ENCODE measurements at places on chromosomes 13 and 19.

DNA sequence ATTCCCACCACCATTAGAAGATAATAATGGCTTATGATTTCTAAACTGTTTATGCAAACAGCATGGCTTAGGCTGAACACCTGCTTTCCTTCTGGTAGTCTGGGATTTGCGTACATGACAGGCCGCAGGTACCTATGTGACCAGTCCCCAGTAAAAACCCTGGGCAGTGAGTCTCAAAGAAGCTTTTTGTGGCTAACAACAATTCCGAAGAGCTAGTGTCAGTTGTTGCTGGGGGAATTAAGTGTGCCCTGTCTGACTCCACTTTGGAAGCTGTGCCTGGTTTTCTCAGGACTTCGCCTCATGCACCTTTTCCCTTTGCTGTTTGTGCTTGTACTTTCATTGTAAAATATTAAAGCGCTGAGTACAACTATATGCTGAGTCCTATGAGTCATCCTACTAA lies 250.2 kb upstream of the MIR17HG start:
- no peak for ATAC-seq

- ATAC-seq: peak; percentile 77
Observed at GRCh38 chr19:18603255-18603957, 3.2 kb downstream of the CRLF1 start.

DNA sequence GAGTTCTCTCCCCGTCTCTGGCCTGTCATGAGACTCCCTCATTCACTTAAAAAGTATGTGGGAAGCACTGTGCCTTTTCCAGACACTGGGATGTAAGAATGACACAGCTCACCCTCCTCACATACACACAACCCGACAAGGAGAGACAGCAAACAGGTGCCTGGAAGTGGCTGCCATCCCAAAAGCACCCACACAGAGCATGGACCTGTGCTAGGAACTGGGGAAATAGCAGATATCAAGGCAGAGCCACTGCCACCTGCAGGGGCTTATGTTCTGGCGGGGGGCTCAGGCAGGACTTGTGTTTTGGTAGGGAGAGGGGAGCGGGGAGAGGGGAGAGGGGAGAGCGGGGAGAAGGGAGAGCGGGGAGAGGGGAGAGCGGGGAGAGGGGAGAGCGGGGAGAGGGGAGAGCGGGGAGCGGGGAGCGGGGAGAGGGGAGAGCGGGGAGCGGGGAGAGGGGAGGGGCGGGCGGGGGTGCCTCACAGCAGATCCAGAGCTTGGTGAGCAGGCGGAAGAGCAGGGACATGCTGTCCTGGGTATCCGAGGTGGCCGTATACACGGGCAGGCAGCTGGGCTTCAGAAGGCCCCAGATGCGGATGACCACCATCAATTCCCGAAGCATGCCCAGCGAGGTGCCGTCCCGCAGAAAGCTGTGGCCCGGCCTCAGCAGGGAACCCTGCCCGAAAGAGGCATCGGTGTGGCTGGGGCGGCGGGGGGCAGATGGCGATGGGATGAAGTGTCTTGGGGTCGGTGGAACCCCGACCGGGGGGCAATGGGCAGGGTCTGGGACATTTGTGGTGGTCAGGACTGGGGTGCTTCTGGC lies 12.2 kb downstream of the CFD start:
- ATAC-seq: no peak

- no peak for ATAC-seq
Observed at GRCh38 chr13:25886438-25887214, 165.2 kb downstream of the SHISA2 start.

- ATAC-seq: no peak
Observed at GRCh38 chr19:47758443-47758804, 13.1 kb downstream of the NOP53 start.

GRCh38 chr19:46499692-46500091 lies 4.0 kb upstream of the PNMA8B start:
- ATAC-seq: no peak

DNA sequence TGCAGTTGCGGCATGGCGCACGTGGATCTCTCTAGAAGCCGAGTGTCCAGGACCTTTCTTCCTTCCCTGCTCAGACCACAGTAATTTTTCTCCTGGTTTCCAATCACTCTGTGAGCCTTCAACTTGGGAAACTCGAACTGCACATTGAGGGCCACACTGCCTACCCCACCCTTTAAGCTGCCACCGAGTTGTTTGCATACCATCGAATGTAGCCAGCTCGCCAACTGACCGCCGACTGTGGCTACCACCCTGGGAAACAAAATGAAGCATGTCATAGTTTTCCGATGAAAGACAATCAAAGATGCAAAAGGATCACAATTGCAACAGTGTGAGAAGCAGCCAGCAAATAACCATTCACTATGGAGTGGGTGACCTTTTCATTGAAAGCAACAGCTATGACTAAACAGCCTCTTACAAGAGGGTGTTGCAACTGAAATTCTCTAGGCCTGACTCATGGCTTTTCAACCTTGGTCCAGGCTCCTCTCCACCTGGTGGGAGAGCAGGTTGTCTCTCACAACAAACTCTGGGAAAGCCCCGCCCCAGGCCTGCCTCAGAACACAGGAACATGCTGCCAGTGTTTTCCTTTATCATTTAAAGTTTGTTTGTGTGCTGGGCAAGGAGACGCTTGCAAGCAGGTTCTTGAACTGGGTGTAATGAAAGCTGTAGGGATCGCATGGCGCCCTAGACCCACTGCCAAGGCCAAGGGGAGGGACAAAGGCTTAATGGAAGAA lies 141.7 kb upstream of the SERP2 start:
- peak; percentile 67 for ATAC-seq

DNA sequence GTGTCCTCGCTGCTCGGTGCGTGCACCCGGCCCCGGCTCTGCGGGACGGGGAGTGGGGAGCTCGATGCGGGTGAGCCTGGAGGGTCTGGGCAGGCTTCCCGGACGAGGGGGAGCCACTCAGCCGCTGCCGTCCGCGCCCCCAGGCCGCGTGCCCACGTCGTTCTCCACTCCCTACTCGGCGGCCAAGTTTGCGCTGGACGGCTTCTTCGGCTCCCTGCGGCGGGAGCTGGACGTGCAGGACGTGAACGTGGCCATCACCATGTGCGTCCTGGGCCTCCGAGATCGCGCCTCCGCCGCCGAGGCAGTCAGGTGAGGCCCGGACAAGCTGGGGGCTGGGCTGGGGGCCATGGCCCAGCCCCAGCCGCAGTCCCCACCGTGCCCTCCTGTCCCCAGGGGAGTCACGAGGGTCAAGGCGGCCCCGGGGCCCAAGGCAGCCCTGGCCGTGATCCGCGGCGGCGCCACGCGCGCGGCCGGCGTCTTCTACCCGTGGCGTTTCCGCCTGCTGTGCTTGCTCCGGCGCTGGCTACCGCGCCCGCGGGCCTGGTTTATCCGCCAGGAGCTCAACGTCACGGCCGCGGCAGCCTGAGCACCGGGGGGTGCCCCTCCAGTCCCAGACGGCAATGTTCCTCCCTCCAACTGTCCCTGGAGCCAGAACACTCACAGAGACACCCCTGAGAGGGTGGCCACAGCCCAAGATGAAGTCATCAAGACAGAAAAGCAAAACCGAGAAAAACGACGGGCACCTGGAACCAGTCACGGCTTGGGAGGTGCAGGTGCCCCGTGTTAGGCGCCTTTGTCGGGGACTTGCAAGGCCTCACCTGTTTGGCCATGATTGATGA lies 2.5 kb upstream of the RPL36 start:
- no peak for ATAC-seq

DNA sequence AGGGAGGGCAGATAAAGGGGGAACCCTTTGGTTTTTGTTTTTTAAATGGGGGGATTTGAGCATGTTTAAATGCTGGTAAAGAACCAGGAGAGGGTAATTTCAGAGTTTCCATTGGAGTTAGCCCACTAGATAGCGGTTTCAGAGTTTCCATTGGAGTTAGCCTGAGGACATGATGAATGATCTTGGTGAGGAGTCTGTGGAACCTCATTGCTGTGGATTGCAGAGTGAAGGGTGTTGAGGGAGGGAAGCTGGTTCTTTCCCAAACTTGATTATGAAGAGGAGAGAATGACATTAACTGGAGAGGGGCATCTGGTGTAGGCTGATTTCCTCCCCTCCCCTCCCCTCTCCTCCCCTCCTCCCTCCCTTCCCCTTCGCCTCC lies 5.0 kb downstream of the WASF3 start:
- peak; percentile 13 for ATAC-seq

- ATAC-seq: peak; percentile 68
Observed at GRCh38 chr19:611481-611868, 21.8 kb downstream of the HCN2 start.

GRCh38 chr13:52405369-52405766 lies 604 bp downstream of the THSD1 start:
- peak; percentile 61 for ATAC-seq

DNA sequence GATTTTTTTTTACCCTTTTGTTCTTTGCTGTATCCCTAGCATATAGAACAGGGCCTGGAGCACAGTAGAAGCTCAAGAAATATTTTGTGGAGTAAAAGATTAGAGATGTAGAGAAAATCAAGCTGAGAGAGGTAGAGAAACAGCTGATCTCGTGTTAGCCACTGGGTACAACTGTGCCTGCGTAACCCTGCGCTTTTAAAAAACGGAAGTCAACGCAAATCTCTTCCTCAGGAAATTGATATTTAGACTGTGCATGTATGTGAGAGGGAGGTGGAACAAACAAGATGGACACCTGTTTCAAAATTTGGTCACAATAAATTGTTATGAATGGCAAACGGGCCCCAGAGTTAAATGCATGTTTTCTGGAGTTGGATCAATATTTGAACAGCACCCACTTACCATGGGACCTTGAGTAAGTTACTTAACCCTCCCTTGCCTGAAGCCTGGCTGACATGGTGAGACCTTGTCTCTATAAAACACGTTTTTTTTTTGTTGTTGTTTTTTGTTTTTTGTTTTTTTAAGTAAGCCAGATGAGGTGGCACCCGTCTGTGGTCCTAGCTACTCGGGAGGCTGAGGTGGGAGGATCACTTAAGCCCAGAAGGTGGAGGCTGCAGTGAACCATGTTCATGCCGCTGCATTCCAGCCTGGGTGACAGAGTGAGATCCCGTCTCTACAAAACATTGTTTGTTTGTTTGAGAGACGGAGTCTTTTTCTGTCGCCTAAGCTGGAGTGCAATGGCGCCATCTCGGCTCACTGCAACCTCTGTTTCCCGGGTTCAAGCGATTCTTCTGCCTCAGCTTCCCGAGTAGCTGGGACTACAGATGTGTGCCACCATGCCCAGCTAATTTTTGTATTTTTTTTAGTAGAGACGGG lies 3.3 kb upstream of the EPOR start:
- ATAC-seq: no peak

DNA sequence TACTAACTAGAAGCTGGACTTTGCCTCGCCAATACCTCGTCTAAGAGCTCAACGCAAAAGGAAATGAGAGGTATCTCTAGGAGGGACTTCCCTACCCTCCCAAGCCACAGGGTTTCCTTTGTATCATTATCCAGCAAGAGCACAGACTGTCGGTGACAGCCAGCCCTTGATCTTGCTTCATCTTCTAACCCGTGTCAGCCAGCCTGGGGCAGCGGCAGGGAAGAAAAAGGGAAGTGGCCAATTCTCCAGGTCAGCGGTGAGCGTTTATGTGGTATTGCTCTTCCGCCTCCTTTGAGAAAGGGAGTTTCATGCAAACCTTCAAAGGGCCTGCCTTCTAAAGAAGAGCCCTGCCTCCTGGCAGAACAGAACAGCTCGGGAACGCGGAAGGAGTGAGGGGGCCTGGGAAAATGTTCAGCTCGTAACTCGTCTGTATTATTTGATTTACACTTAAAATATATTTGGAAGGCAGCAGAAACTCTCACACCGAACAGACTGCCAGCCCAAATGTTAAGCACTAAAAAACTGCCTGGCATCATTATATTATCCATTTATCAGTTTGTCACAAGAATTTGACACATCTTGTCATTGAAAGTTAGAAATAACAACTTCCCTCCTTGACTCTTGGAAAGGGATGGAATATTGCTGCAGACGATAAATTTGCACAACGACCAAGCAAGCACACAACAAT lies 41.8 kb downstream of the EFNB2 start:
- no peak for ATAC-seq

DNA sequence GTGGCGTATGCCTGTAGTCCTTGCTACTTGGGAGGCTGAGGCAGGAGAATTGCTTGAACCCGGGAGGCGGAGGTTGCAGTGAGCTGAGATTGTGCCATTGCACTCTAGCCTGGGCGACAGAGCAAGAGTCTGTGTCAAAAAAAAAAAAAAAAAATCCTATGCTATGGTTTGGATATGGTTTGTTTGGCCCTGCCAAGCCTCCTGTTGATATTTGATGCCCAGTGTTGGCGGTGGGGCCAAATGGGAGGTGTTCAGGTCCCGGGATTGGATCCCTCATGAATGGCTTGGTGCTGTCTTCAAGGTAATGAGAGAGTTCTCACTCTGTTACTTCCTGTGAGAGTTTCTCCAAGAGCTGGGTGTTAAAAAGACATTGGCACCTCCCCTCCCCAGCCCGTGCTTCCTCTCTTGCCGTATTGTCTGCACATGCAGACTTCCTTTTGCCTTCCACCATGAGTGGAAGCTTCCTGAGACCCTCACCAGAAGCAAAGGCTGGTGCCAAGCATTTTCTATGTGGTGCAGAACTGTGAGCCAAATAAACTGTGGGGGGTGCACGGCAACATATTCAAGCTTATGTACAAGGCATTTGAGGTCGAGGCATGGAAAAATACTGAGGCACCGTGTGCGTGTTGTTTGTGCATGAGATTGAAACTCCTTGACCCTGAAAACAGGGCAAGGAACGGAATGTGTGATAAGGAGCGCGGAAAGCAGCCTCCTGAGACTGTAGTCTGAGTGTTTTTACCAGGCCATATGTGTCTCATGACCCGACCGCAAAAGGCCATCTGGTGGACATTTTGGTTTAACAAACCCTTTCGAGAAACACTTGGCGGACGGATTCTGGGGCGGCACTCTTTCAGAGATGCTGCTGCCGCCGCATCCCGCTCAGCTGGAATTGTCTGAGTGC lies 7.3 kb downstream of the SIGLEC9 start:
- ATAC-seq: peak; percentile 53

- no peak for ATAC-seq
Observed at GRCh38 chr19:325173-325936, 19.2 kb downstream of the MIER2 start.

GRCh38 chr19:11843722-11844121 lies 4.8 kb upstream of the ZNF439 start:
- no peak for ATAC-seq

DNA sequence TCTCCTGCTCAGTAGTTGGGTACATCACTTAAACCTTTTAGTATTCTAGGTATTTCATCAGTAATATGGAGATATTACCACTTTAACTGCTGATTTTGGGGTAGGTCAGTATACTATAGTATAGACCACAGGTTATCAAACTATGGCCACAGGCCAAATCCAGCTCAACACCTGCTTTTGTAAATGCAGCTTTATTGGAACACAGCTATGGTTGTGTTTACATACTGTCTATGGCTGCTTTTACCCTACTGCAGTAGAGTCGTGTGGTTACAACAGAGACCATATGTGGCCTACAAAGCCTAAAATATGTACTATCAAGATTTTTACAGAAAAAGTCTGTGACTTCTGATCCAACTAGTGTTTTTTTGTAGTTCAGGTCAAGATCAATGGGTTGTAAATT lies 10.3 kb downstream of the COG6 start:
- no peak for ATAC-seq

- no peak for ATAC-seq
Observed at GRCh38 chr19:32232449-32232848, 113.0 kb upstream of the ZNF507 start.

All from SK-N-SH treated with all-trans-retinoic acid at 6 μM for 48 hours (cell line).